ENCODE measurements at places on chromosomes 12 and 14.
A peak's percentile ranks its signal among the peaks of the same experiment; 100 is the strongest.

DNA sequence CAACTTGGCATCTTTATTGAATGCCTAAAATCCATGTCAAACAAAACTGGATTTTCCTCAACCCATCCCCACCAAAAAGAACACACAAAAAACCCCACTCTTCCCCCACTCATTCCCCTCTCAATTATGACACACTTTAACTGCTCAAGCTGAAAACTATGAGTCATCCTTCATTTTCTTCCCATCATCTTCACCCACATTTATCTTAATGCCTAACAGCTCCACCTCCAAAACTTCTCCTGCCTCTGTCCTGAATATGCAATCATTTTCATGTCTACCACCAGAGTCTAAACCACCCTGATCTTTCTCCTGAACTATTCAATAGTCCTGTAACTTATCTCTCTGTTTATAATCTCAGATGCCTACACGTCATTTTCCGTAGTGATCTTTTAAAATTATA is 239.7 kb downstream of the BCAT1 start:
- no peak for DNase-seq

- DNase-seq, result no peak
Measured at GRCh38 chr14:36065831-36066230, 110.7 kb downstream of the PTCSC3 start.

GRCh38 chr14:66224492-66225178 is 261.5 kb upstream of the CCDC196 start:
- DNase-seq, result no peak

GRCh38 chr14:34875031-34875922 is at the start of gene BAZ1A:
Gene BAZ1A (minus strand): TSS chr14:34875360. CDS start chr14:34874604, 756 bp downstream.
- DNase-seq, result peak; percentile 75

Measured in head of caudate nucleus (tissue), 42 donors.